ENCODE measurements at places on chromosomes 7 and 10.

DNA sequence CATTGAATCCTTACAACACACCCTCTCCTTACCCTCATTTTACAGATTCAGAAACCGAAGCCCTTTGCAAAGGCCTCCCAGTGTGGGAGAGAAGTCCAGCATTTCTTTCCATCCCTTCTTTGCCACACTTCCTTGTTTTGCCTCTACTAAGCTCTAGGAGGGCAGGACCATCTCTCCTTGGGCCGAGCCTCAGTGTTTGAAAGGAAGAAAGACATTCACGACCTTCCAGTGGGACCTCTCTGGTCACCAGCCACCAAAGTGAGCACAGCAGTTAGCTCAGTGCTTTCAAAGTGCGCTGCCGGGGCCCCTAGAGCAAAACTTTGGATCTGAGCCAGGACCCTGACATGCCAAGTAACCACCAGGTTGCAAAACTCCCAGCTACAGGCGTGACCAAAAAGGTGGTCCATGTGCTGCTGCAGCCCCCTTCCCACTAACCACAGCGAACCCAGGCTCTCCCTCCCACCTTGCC is 12.4 kb downstream of the CTBP2 start:
- DNase-seq, result no peak

GRCh38 chr7:97752215-97752614 is 20.3 kb downstream of the TAC1 start:
- DNase-seq, result no peak

- DNase-seq, result no peak
Observed at GRCh38 chr10:101228966-101229265, 347 bp downstream of the LBX1 start.

- DNase-seq, result no peak
Observed at GRCh38 chr7:153190452-153190851, 430.9 kb downstream of the ACTR3B start.

- no peak for DNase-seq
Observed at GRCh38 chr10:3785851-3786271, 852 bp upstream of the KLF6 start.

GRCh38 chr7:44631458-44632115 is 25.2 kb downstream of the OGDH start:
- no peak for DNase-seq

DNA sequence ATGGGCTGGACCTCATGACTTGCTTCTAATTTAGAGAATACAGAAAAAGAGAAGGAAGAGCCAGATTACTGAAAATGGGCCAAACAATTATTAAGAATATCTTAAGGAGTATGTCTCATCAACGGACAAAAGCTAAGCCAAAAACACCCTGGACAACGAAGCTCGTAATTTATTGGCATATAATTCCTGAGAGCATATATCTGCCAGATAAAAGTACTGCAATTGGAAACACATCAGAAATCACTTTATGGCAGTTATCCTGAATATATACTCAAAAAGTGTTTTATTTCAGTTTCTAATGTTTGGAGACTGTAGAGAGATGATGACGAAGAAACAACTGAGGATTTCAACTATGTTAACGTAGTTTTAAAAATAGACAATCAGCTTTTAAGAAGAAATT is 211.8 kb downstream of the CSTF2T start:
- no peak for DNase-seq

DNA sequence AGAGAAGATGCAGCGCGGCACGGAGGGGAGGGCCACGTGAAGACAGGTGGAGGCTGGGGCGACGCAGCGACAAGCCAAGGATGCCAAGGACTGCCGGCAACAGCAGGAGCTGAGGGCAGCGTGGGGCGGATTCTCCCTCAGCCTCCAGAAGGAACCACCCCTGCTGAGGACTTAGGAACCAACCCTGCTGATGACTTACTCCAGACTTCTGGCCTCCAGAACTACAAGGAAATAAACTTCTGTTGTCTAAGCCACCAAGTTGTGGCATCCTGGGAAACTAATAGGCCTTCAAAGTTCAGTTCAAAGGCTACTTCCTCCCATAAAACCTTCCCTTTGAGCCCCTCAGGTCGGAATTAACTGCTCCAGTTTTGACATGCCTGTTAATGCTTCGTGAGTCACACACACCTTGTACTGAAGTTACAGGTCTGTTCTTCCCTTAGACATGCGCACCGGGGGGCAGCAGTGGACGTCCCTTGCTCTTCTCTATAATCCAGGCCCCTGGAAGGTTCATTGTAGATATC is 88.4 kb upstream of the RHEB start:
- no peak for DNase-seq

- no peak for DNase-seq
Observed at GRCh38 chr7:158542651-158543566, 44.7 kb downstream of the PTPRN2 start.

- DNase-seq, result peak; percentile 85
Observed at GRCh38 chr10:28532337-28533185, at the start of gene WAC. Gene WAC (plus strand): TSS chr10:28533118. CDS start chr10:28533580, 462 bp downstream.

GRCh38 chr10:94546901-94547185 is 1.3 kb downstream of the HELLS start:
- no peak for DNase-seq

DNA sequence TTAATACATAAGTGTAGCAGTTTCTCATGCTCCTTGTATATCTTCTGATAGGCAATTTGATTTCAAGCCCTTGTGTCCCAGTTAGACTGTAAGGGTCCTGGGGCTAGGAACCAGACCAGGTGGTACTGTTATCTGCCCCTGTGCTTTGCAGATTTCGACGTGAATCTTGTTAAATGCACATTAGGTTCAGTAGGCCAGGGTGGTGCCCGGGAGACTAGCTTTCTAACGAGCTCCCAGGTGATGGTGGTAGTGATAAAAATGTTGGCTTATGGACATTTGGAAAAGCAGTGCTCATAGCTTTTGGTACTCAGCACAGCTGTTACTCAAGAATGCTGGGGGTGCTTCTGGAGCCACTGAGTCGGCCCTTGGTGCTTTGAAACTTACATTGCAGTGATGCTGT is 64.2 kb downstream of the PRPF18 start:
- no peak for DNase-seq

DNA sequence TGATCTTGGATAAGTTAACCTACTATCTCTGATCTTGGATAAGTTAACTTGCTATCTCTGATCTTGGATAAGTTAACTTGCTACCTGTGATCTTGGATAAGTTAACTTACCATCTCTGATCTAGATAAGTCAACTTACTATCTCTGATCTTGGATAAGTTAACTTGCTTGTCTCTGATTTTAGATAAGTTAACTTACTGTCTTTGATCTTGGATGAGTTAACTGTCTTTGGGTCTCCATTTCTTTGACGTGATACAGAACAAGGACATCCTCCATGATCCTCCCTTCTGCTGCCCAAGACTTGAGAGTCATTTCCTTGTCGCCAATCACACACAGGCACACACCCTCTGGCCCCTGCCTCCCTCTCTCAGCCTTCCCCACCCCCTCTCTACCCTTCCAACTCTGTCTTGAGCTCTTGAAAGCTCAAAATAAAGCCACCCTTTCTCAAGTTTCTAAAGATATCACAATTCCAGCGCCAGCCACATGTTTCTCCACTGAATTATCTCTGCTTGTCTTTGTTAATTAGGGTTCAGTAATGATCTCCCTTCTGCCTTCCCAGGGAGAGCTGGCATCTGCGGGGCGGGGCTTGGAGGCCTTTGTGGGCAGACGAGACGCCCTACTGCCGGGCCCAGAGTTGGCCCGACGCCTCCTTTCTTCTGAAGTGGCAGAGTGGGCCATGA is 85.1 kb upstream of the GTF2I start:
- no peak for DNase-seq

DNA sequence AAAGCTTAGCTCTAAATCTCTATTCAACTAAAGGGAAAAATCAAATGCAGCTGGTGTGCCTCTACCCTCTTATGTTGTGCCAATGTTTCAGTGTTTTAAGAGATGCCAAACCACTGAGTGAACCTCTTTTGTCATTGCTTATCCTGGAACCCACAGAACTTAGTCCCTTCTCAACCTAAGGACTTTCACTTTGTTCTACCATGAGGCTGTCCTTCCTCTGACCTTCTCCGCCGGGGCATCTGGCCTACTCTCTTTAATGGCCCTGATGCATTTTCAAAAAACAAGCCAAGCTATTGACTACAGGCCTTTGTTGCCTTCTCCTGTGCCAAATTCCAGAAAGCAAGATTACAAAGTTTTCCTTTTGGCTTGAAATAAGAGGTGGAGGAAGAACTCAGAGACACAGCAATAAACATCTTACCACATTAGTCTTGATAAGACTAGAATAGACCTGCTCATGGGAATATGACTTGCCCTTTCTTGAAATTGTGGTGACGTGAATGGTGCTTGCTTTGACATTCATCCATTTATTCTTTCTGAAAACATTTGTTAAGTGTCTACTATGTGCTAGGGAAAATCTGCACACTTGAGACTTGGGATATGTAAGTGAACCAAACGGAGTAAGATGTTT is 253.2 kb upstream of the SMIM30 start:
- no peak for DNase-seq

- no peak for DNase-seq
Observed at GRCh38 chr7:147894271-147894670, 696.3 kb upstream of the C7orf33 start.

DNA sequence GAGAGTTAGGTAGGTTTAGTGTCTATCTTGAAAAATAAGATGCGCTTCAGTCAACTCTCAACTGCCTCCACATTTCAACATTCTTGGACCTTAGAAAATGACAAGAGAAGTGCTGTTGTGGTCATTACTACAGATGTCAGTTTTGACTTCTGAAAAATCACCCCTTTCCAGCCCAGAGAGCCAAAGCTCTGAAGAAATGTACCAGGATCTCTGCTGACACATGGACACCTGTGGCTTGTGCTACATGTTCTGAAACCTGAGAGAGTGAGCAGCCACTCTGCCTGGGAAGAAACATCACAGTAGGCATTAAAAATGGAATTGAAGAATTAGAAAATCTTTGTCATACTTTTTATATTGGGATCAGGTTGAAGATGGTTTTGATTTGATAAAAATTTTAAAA is 35.9 kb upstream of the FEZF1 start:
- no peak for DNase-seq

- no peak for DNase-seq
Observed at GRCh38 chr7:104416866-104417393, 88.5 kb downstream of the LHFPL3 start.

DNA sequence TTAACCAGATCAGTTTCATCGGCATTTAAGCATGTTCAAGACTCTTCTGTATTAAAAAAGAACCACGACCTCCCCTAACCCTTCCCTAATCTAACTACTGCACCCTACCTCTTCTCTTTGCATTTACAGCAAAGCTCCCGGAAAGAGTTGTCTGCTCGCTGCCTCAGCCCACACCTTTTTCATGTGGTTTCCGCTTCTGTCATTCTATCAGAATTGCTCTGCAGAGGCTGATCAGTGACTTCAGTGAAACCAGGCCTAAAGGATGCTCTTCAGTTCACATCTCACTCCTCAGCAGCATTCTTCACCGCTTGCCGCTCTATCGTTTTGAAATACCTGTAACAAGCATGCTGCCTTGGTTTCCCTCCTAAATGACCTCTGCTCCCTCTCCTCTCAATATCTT is 160.9 kb downstream of the SDK1 start:
- DNase-seq, result no peak

DNA sequence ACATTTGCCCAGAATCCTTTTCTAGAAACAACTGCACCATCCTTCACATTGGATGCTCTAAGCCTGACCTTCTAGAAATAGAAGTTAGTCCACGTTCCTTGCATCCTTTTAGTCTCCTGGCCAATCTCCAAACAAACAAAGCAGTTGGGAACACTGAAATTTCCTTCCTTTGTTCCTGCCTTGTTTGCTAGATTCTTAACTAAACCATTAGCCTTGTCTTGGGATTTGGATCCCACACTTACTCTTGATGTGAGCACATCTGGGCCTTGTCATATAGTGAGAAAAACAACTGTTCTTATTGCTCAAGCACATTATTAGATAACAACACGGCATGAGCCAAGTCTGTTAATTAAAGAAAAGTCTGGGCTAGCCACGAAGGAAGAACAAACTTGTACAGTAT is 319.3 kb upstream of the GHITM start:
- DNase-seq, result no peak

DNA sequence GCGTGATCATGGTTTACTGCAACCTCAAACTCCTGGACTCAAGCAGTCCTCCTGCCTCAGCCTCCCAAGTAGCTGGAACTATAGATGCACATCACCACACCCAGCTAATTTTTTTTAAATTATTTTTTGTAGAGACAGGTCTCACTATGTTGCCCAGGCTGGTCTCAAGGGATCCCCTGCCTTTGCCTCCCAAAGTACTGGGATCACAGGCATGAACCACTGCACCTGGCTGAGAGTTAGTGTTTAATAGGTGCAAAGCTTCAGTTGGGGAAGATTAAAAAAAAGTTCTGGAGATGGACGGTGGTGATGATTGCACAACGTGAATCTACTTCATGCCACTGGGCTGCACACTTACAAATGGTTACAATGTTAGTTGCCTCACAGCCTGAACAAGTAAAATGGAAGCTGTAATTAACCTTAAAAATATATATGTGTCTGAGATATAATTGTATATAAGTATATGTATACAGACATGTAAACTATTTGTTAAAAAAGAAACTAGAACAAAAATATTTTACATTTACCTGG is 106.4 kb upstream of the ZNF438 start:
- DNase-seq, result no peak

GRCh38 chr10:125079091-125079600 is 81.2 kb downstream of the CTBP2 start:
- DNase-seq, result no peak

GRCh38 chr7:156038345-156038744 is 226.1 kb upstream of the SHH start:
- DNase-seq, result no peak

DNA sequence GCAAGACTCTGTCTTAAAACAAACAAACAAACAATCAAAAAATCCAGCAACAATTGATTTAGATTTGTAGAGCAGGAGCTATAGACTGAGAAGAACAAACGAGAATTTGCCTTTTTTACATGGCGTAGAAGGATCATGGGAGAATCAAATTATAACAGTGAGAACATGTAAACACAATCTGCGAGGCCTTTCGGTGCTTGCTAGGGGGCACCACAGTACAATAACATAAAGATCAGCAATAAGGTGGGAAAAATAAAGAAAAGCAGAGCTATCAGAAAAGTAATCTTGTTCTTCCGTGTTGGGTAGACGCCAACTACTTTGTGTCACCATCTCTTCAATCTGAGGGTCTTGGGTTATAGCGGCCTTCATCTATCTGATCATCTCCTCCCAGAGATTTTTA is 82.2 kb downstream of the NOD1 start:
- peak; percentile 1 for DNase-seq

- DNase-seq, result peak; percentile 49
Observed at GRCh38 chr10:122298598-122299301, 27.7 kb downstream of the BTBD16 start.

Measured in fibroblast of skin of left biceps (primary cell).